ENCODE measurements at places on chromosomes 4 and X.

DNA sequence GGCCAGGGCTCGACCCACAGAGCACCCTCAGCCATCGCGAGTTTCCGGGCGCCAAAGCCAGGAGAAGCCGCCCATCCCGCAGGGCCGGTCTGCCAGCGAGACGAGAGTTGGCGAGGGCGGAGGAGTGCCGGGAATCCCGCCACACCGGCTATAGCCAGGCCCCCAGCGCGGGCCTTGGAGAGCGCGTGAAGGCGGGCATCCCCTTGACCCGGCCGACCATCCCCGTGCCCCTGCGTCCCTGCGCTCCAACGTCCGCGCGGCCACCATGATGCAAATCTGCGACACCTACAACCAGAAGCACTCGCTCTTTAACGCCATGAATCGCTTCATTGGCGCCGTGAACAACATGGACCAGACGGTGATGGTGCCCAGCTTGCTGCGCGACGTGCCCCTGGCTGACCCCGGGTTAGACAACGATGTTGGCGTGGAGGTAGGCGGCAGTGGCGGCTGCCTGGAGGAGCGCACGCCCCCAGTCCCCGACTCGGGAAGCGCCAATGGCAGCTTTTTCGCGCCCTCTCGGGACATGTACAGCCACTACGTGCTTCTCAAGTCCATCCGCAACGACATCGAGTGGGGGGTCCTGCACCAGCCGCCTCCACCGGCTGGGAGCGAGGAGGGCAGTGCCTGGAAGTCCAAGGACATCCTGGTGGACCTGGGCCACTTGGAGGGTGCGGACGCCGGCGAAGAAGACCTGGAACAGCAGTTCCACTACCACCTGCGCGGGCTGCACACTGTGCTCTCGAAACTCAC is 3.6 kb downstream of the MID1IP1 start:
- no peak for DNase-seq

GRCh38 chr4:126799971-126800574 is 832.7 kb upstream of the INTU start:
- DNase-seq: no peak

DNA sequence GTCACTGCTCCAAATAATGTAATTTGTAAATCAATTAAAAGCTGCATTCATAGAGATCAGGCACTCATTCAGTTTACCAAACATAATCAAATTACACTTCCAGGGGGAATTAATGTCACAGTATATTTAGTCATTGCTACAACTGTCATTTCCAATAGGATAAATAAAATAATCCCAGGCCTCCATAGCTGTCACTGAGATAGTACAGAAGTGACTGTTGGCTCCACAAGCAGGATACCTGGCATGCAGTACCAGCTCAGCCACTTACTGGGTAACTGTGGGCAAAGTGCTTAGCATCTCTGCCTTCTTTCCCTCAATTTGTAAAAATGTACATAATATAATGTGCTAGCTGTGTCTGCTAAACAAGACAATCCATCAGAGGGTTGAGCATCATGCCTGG is 128.1 kb downstream of the CAMK2D start:
- no peak for DNase-seq

DNA sequence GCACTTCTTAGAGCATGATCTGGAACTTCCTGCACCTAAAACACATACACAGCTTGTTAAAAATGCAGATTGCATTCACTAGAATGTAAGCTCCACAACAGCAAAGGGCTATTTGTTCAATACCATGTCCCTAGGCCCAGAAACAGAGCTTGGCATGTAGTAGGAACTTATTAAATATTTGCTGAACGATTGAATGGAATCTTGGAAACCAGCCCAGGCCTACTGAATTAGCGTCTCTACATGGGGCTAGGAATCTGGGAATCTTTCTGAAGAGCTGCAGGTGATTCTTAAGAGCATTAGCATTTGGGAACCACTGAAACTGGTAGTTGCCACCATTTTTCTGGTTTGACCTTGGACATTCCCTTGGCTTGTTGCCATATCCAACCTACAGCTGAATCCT is 234.1 kb downstream of the STIM2 start:
- no peak for DNase-seq

DNA sequence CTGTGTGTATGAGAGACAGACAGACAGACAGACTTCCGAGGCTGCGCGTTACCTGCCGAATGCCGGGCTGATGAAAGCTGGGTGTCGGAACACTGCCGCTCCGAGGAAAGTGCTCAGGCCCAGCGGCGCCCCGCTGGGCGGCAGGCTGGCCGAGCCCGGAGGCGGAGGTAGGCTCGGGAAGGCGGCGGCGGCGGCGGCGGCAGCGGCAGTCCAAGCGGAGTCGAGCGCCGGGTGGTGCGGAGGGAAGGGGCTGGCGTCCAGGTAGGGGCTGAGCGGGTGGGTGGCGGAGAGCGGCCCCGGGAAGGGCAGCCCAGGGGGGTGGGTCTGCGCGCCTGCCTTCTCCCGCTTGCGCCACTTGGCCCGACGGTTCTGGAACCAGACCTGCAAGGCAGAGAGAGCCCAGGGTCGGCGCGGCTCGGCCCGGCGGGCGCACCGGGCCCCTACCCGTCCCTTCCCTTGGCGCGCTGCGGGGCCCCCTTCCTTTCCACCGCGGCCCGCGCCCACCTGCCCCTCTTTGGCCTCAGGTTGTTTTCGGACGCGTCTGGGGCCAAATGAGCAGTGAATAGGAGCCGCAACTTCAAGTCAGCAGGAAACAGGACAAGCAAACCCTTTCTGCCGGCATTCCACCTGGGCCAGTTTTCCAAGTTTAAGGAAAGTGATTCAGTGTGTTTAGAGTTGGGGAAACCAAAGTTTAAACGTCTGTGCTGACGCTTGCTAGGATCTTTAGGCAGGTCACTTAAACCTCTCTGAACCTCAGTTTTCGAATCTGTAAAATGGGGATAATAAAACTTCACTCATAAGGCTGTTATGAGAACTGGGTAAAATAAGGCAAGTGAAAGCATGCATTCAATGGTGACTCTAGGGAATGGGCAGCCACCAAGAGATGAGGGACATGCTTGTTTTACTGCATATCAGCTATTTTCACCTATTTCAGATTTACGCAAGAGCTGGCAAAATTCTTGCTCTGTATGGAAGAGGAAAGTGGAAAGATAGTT is 8.4 kb downstream of the ARX start:
- DNase-seq: no peak

- no peak for DNase-seq
Measured at GRCh38 chr4:79574741-79575451, 166.9 kb upstream of the GK2 start.

GRCh38 chrX:140712413-140713173 is 3.0 kb downstream of the LINC00632 start:
- DNase-seq: no peak

DNA sequence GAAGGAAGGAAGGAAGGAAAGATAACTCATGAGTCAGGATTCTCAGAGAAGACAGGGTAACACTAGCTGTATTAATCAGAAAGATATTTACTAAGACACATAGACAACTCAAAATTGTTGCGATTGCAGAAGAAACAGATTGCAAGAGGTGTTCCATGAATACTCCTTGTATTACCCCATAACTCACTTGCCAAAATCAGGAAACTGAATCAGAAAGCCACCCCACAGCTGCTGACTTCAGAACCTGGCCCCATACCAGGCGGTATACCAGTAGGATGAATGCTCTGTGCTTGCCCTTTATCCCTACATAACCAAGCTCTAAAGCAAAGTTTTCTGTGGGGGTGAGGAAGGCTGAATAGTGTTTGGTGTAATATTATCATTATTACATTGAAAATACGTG is 468.5 kb downstream of the IQCM start:
- DNase-seq: no peak

- no peak for DNase-seq
Measured at GRCh38 chr4:105543881-105544280, 8.5 kb upstream of the ARHGEF38 start.

Measured in stimulated activated CD8-positive, alpha-beta memory T cell treated with anti-CD3 and anti-CD28 coated beads, Interleukin-15, amount 100 ng/mL, for 4 hours (primary cell).